ENCODE measurements at places on chromosomes 12 and 14. TPM values are rescaled to one million over a fixed set of nuclear protein-coding genes. Genes with fewer than 3 reads are reported as not detected.

DNA sequence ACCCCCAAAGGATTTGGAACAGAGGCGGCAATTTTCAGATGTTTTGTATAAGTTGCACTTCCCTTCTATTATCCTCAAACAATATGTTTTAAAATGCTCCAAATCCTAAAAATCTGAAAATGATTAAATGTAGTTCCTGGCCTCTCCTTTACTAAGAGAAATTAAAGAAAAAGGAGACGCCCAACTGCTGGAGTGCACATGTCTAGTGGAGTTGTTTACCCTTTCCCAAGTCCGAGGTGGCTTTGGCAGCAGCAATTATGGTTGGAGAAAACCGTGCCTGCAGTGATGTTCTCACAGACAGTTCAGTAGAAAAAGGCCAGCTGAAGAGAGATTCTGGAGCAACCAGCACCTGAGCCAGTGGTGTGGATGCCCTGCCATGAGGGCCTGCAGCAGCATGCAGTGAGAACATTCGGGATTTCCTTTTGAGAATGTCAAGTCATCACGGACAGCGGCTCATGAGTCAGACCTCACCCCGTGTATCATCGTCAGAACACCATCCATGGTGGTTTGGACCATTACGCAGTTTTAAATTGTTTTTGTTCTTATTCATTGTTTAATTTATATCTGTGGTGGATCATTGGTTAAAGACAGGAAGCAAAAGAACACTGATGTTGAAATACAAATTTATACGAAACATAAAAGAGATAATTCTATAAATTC, 179.0 kb upstream of the KRR1 start:
- DNase-seq = no peak

DNA sequence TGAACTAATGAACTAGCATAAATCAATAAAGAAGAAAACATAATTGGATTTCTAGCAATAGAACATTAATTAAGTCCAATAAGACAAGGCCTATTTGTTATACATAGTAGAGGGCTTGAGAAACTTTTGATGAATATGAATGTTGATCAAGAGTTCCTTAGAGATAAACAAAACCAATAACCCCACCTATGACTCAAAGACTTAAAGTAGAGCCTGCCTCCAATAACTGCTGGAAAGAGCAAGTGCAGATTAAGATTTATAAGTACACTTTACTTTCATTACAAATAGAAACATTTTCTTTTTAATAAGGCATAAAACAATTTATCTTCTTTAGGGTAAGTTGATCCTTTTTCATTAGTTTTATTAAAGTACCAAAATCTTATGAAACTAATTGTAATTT, 185.7 kb downstream of the SRGAP1 start:
- no peak for DNase-seq

- no peak for DNase-seq
These were observed 9.5 kb downstream of the OAS1 start for GRCh38 chr12:112916270-112916669.

Gene GRIN2B
- total RNA-seq = not detected

DNA sequence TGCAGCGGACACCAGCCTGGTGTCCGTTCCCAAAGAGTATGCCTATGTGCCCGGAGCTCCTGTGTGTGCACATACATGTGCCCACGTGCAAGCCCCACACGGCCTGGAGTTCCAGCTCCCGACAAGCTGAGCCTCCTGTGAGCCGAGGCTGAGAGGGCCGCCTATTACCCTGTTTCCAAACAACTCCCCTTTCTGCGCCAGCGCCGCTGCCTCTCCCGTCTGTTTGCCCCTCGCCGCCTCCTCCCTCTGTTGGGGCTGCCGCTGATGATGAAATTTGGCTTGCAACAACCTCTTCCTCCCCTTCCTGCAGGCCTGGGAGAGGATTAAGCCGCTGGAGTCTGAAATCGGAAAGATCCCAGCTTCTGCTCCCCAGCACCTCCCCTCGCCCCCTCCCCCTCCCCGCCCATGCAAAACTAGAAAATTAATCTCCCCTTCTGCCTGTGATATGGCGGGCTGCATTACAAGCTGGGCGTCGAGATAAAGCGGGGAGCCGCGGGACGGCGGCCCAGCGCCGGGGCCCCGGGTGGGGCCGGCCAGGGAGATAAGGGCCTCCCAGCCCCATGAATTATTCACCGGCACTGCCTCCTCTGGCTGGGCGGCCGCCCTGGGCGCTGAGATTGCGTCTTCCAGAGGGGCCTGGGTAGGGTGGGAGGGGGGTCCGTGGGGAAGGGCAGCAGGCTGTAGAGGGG, 6.8 kb upstream of the ASIC1 start:
- DNase-seq = no peak

Gene KLRD1
- 0.22 TPM for total RNA-seq

DNA sequence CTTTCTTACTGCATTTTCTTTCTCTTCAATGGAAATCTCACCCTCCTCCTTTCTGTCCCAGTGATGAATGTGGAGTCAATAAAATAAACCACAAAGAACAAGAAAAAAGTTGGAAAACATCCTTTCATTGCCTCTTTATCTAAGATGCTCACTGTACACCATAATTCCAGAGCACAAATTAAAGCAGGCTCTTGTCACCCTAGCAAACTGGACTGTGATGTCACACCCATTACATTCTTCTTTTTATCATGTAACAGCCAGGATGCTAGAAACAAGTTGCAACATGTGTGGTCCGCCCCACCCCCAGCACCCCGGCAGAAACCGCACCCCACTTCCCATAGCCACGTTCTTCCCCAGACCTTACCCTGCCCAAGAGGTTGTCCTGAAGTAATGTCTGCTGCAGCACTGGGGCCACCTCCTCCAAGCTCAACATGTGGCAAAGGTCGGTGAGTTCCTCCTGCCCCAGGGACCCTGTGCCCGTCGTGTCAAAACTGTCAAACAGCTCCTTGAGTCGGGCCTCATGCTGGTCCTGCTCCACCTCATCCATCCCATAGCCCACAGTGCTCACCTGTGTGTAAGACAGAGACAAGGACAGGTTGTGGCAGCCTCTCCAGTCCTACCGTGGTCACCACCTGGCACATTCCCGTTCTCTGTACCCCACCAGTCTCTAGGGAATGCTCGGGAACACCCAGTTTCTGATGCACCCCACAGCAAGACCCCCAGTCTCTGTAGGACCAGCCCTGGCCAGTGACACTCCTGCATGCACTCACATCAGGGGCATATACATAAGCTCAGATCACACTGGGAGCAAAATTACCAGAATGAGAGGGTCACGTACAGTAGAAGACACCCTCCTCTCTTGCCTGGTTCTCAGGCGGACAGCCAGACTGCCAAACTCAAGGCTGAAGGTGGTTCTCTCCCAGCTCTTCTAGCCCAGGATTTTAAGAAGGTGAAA, 9.2 kb downstream of the NIN start:
- peak; percentile 71 for DNase-seq

DNA sequence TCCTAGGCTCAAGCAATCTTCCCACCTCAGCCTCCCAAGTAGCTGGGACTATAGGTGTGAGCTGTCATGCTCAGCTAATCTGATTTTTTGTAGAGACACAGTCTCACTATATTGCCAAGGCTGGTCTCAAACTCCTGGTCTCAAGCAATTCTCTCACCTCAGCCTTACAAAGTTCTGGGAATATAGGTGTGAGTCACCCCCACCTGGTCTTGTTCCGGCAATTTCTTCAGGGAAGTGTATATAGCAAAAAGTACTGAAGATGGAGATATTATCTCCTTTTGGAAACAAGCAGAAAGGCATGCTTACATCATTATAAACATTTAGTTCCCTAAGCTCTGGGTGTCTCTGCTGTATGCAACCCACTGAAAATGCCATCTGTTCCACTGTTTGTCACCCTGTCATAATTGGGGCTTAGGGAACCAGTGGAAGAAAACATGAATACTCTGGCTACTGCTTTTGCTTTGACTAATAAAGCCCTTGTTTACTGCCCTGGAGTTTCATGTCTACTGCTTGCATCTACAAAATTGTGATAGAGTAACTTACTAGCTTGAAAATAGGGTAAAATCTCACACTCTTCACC, 940.2 kb downstream of the GALC start:
- no peak for DNase-seq

- no peak for DNase-seq
These were observed 202.6 kb upstream of the RASSF8 start for GRCh38 chr12:25755971-25756260.

GRCh38 chr14:90742729-90743128, 73.5 kb downstream of the TTC7B start:
- DNase-seq = no peak

DNA sequence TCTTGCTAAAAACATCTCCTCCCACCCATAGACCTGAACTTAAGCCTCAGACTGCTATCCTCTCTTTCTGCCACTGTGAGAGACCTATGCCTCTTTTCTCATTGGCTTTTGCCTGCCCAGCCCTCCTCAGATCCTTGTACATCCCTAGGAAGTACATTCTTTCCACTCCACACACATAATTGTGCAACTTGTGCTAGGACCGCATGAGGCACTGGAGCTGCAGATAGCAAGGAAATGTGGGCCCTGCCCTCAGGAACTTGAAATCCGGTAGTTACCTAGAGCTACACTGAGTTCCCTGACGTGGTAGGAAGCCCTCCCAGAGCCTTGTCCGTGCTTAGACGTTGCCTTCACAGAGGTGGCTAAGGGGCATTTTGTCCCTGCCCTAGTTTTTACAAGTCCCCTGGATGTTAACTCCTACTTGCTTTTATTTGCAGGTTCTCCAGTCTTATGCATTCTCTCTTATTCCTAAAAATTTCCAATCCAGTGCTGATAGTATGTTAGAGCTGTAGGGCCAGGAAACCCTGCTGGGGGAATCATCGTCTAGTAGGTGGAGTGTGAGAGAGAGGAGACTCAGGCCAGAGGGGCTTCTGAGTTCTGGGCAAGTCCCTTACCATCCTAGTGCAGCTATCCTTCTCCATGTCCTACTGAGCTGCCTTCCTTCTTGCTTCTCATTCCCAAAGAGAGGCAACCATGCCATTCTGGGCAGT, 41.3 kb downstream of the NTF3 start:
- DNase-seq = no peak

DNA sequence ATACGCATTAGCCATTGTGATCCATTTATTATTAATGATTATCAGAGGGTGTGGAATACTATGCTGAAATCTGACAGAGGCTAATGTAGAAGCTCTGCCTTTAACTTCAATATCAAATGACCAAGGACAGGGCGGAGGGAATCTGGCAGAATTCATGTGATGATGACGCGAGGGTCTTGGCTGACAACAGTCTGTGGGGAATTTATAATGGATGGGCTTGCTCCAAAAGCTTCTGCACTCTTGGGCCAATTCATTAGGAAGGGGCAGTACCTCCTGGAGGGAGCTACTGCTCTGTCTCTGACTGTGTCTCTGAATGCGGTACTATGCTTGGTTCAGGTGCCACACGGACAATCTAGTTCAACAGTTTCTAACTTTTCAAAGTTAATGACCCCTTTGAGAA, 46.2 kb downstream of the GALNT8 start:
- no peak for DNase-seq

Gene FAM222A
- total RNA-seq = 0.55 TPM

GRCh38 chr14:52010173-52010693, 20.9 kb downstream of the RTRAF start:
- DNase-seq = no peak

DNA sequence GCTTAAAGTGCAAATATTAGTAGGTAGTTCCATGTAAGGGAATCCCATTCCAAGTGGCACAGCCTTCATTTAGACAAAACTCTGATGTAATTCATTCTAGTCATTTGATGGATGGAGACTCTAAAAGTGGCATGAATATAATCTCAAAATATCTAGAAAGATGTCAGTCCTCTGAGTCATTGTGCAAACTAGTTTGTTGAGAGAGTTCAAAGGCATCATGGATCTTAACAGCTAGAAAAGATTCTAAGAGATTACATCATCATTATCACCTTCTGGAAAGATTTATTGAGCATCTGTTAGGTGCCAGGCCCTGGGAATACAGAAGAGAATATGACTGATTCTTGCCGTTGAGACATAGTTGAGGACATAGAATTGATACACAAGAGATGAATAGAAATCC, 30.7 kb downstream of the CRADD start:
- no peak for DNase-seq

DNA sequence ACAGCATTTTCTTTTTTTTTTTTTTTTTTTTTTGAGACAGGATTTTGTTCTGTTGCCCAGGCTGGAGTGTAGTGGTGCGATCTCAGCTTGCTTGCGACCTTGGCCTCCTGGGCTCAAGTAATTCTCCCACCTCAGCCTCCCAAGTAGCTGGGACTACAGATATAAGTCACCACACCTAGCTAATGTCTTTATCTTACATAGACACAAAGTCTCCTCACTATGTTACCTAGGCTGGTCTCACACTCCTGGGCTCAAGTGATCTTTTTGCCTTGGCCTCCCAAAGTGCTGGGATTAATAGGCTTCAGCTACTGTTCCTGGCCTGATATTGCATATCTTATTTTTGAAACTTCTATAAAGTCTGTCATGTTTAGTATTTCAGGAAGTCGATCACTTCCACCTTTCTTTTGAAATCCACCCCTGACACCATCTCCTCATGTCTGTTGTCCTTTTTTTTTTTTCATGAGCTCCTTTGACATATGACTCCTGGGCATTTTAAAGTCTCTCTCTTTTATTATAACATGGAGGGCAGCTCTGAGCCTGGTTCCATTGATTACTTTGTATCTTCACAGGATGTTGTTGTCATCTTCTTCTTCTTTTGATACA, 5.9 kb upstream of the A2ML1 start:
- DNase-seq = no peak

Gene TAS2R10
- total RNA-seq = not detected

Gene POLE
- 112 TPM for total RNA-seq

Gene FAM181A
- not detected for total RNA-seq

GRCh38 chr12:124866195-124866882, 2.7 kb upstream of the SCARB1 start:
- no peak for DNase-seq

Gene PMEL
- 1.5 TPM for total RNA-seq

DNA sequence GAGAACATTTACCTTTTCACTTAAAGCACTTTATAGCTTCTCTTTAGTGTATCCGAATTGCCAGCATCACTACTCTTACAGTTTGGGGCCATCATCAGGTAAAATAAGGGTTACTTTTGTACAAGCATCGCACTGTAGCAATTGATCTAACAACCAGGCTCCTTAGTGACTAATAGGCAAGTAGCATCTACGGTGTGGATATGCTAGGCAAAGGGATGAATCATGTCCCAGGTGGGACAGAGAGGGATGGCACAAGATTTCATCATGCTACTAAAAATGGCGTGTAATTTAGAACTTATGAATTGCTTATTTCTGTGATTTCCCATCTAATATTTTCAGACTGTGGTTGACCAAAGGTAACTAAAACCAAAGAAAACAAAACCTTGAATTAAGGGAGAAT, 582.3 kb downstream of the KCNH5 start:
- no peak for DNase-seq

Gene GPR132
- total RNA-seq = 34.2 TPM

- DNase-seq = no peak
These were observed 51.8 kb upstream of the LRTM2 start for GRCh38 chr12:1768615-1769014.

Gene NKX2-1
- total RNA-seq = not detected

DNA sequence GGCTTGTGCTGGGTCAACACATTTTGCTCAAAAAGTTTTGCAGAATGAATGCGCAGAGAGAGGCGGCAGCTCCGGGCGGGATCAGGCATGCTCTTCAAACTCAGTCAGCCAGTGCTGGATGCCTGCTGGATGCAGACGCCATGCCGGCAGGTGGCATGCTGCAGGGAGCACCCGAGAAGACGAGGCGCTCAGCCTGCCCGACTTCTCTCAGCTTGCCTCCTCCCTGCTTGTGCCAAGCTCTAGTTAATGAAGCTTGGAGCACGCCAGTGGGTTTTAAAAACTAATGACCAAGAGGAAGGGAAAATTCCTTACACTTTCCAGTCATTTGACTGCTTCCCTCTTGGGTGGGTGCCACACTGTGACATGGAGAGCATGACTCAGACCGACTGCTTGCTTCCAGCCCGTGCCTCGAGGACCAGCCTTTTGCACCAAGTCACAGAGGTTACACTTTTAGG, 39.8 kb downstream of the SLC24A4 start:
- no peak for DNase-seq

- DNase-seq = no peak
These were observed 2.5 kb downstream of the HNF1A start for GRCh38 chr12:120980800-120981368.
